ENCODE measurements at places on chromosomes 16 and 17. TPM values are rescaled to one million over a fixed set of nuclear protein-coding genes. Genes with fewer than 3 reads are reported as not detected.

DNA sequence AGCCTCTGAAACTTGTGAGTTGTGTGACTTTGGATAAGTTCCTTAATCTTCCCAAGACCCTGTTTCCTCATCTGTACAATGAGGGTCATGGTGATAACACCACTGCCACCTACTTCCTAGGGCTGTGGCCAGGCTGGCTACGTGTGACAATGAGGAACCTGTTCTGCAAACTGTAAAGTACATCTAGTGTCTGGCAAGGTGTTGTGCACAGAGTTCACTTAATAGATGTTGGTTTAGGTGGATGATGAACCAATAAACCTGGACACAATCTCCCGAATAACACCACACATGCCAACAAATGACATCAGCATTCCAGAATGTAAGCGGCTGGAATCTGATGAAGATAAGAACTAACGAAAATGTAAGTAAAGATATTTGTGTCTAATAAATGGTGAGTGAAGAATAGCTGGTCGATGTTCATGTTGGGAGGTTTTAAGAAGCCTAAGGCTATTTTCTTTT is 82.3 kb downstream of the MARCHF10 start:
- DNase-seq = no peak

MSLN gene
- 0.54 TPM for total RNA-seq

- DNase-seq = no peak
These were observed 8.4 kb upstream of the PPP1R1B start for GRCh38 chr17:39618246-39618913.

SLC35G6 gene
- not detected for total RNA-seq

DNA sequence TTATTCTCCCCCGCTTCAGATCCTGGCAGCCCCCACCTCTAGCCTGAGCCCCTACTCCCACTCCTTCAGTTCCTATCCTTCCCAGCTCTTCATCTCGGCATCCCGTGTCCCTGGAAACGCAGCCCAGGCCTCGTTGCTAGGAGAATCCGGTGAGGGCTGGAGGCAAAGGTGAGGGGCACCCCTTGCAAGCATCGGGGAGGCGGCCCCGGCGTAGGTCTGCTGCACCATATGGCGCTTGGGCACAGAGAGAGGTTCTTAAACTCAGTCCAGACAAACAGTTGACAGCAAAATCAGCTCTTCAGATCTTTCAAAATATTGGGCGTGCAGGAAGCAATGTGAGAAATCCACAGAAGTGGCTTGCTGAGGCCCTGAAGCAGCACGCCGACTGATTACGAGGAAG is 15.0 kb downstream of the SLC38A8 start:
- DNase-seq = no peak

C17orf50 gene
- total RNA-seq = not detected

GRCh38 chr16:3045758-3046640 is at the start of gene MMP25:
Gene MMP25, plus strand, starts transcription at chr16:3046561. Its CDS starts 357 bp downstream, at chr16:3046918.
- no peak for DNase-seq

GRCh38 chr16:69688589-69688988 is 37.8 kb downstream of the NQO1 start:
- no peak for DNase-seq

GRCh38 chr17:3890082-3890877 is 2.6 kb downstream of the CAMKK1 start:
- peak; percentile 97 for DNase-seq

DNA sequence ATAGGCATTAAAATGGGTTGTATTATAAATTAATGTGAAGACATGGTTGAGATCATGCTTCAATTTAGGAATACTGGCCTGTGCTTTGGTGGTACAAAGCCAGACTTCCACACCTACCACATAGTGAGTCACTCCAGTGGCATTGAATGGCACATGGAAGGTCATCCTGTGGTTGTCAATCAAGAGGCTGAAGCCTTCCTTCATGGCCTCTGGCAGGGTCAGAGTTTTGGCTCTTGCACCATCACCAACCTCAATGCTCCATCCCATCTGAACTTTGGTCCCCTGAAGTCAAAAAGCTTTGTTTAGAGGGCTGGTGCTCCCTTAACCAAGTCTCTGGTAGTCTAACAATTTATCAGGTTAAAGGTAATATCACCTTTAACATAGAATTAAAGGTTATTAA is 6.1 kb downstream of the ZP2 start:
- DNase-seq = no peak

DNA sequence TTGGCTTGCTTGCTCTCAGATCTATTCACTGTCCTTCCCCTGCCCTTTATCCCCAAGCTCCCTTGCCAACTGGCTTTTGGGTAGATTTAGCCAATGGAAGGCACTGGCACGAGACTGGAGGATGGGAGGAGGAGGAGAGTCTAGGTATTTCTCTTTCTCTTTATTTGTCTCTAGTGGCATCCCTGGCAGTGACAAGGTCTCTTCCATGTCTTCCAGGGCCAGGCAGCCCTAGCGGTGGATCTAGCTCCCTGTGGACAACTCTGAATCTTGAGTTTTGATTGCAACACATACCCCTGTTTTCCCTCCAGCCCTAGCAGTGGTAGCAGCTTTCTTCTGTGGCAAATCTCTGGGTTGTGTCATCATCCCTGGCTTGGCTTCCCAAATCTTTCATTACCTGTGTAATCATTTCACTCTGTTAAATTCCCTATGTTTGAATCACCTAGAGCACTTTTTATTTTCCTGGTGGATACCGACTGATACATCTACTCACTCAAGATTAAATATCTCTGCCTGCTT is 171.1 kb upstream of the IRX6 start:
- DNase-seq = no peak

- no peak for DNase-seq
These were observed 185.2 kb downstream of the SOX9 start for GRCh38 chr17:72306037-72306436.

CDT1 gene
- total RNA-seq = 3.0 TPM

DNA sequence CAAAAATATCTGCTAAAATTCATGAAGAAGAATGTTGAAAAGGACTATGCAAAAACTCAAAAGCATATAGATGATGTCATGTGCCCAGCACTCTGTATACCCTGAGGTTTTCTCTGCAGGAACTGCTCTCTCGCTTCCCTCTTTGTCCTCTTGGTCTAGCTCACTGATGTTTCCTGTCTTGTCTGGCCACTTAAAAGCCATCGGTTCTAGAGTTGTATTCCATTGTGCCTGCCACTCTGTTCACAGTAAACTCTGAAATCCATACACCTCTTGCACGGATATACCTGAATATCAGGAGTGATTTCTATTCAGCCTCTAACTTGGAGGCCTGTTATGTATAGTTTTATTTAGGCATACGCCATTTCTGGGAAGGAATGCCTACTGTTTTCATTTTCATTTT is 101.0 kb upstream of the CNTNAP4 start:
- DNase-seq = no peak

DNA sequence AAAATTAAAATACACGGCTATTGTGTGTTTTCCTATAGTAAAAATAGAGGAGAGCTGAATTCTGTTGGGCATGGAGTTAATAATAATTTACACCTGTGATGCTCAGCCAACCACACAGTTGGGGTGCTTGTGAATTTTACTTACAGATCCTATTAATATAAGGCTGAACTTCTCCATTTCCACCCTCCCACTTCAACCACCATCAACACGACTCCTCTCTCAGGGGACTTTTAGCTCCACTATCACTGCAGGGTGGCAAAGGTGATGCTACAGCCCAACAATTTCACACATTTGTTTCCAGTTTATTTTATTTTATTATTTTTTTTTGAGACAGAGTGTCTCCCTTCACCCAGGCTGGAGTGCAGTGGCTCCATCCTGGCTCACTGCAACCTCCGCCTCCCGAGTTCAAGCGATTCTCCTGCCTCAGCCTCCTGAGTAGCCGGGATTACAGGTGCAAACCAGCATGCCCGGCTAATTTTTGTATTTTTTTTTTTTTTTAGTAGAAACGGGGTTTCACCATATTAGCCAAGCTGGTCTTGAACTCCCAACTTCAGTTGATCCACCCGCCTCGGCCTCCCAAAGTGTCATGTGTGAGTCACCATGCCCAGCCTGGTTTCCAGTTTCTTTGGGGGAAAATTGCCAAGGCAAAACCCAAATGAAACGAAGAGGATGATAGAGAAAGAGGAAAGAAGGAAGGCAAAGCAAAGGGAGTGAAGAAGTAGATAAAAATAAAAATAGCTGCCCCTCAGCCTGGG is 57.9 kb downstream of the GNA13 start:
- no peak for DNase-seq

DNA sequence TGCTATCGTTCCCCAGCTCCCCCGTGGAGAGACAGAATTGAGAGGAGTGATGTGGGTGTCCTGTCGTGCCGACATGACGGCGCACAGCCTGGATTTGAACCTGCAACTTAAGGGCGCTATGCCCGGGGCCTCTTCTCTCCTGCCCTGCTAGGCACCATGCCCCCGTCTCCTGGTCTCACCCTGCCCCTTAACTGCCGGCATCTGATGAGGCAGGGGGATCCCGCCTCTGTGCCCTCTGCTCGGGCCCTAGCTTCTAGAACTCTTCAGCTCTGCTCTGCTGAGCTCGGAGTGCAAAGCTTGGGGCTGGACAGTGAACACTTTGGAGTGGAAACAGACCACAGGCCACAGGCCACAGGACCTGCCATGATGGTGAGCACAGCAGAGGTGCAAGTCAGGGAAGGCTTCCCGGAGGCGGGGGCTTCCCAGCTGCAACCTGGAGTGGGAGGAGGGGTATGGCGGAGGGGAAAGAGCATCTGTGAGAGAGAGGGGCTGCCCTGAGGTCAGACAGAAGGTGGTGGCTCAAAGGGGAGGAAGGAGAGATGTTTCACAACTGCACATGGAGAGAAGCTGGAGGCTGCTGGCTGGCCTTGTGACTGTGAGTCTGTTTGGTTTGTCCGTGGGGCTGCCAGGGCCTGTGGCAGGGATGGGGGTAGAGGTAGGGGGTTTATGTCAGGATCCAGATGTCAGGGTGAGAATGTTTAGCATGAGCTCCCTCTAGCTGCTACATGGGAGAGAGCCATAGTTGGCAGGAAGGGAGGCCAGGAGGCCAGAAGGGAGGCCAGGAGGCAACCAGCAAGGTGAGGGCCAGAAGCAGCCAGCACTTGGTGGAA is 107.8 kb downstream of the CRLF3 start:
- DNase-seq = peak; percentile 49

DNA sequence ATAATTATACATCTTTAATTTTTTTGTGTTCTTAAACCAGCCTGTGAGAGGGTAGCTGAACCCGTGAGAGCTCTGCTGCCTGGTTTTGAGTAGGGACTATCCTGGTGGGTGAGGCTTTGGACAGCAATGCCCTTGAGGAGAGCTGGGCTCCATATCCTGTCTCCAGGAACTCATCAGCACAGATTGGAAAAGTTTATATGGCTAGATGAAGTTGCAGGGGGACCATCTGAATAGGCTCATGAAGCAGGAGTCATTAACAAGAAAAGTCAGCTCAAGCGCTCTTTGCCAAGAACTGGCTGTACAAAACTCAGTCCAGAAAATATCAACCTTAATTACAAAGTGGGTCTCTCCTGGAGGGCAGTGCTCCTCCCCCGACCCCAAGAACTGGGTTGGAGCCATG is 33.8 kb upstream of the SSTR2 start:
- no peak for DNase-seq

DNA sequence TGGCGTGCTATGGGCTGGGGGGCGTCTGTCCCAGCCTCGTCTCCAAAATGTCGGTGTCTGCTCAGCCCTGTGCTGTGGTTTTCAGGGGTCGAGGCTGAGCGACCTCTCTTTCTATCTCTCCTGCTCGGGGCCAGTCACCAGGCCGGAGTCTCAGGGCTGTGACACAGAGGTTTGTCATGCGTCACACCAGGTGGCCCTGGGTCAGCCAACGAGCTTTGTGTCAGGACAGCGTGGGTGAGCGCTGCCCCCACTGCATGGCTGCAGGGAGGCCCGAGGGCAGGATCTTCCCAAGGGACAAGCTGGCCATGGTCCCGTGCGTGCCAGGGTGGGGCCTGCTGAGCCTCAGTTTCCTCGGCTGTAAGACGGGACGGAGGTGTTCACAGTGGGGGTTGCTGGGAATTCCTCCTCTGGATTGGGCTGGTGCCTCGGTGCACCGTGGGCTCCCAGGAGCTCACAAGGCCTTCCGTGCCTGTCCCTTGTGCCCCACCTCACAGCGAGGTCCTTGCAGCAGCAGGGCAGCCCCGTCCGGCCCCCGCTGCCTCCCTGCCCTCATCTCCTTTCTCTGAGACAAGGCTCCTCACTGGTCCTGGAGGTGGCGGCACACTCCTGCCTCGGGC is 50.5 kb downstream of the CBFA2T3 start:
- no peak for DNase-seq

MEIOC gene
- not detected for total RNA-seq

SHISA9 gene
- 8.6 TPM for total RNA-seq

DLX3 gene
- total RNA-seq = not detected

SAMD14 gene
- total RNA-seq = 0.54 TPM

GRCh38 chr16:55367866-55368603 is 44.0 kb downstream of the IRX6 start:
- DNase-seq = no peak

FBXO47 gene
- total RNA-seq = not detected

- no peak for DNase-seq
These were observed 29.8 kb upstream of the GPRC5C start for GRCh38 chr17:74402048-74402447.

ALDH3A1 gene
- 0.16 TPM for total RNA-seq

CES4A gene
- total RNA-seq = 3.6 TPM

MRPL28 gene
- total RNA-seq = 53.5 TPM

TMC8 gene
- 4.9 TPM for total RNA-seq

GPR179 gene
- total RNA-seq = 0.36 TPM

GRCh38 chr16:82345318-82345717 is 175.3 kb upstream of the MPHOSPH6 start:
- DNase-seq = no peak

GRCh38 chr16:71707199-71707598 is 17.3 kb downstream of the PHLPP2 start:
- DNase-seq = no peak

CDH8 gene
- total RNA-seq = 3.9 TPM
